ENCODE measurements at places on chromosomes 3 and 15.

DNA sequence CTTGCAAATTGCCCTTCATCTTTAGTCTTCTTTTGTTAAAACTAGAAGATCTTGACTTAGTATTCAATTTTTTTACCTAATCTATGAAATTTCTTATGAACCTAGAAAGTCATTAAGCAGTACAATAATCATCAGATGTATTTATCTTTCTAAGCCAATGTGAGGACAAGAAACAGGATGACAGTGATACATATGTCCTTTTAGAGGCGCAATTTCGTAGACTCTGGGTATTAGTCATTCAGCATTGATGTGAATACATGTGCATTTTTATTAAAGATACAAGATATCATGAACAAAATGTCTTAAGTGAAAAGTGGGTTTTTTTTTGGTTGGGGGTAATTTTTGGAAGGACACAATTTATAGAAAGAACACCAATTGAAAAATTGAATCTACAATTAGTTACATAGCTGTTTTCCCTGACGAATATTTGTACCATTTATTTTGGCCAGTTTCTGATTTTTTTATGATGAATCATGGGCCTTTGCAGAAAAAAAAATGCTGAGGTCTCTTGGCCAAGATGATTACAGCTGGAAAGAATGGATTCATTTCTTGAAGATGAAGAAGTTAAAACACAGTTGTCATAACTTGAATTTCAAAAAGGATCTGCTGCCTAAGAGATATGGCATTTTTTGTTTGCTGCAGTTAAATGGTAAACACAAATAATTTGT lies 48.9 kb upstream of the AGTR1 start:
- DNase-seq: no peak

- no peak for DNase-seq
Observed at GRCh38 chr3:122077293-122078234, 22.4 kb downstream of the CD86 start.

- no peak for DNase-seq
Observed at GRCh38 chr15:70758790-70759462, 4.4 kb downstream of the UACA start.

GRCh38 chr3:122916084-122916483 lies 111.5 kb downstream of the SEMA5B start:
- DNase-seq: no peak

DNA sequence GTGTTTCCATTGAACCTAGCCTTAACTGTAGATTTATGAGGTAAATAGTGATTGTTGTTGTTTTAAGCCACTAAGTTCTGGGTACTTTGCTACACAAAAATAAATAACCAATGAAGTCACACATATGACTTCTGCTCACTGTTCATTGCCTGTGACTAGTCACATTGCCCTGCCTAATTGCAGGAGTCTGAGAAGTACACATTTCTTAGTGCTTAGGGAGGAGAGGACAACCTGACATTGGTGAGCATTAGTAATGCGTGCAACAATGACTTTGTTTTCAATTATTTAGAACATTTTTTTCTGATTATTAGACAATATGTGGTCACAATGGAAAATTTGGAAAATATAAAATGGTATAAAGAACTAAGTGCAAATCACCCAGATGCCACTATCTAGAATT lies 133.2 kb upstream of the DAZL start:
- DNase-seq: no peak

DNA sequence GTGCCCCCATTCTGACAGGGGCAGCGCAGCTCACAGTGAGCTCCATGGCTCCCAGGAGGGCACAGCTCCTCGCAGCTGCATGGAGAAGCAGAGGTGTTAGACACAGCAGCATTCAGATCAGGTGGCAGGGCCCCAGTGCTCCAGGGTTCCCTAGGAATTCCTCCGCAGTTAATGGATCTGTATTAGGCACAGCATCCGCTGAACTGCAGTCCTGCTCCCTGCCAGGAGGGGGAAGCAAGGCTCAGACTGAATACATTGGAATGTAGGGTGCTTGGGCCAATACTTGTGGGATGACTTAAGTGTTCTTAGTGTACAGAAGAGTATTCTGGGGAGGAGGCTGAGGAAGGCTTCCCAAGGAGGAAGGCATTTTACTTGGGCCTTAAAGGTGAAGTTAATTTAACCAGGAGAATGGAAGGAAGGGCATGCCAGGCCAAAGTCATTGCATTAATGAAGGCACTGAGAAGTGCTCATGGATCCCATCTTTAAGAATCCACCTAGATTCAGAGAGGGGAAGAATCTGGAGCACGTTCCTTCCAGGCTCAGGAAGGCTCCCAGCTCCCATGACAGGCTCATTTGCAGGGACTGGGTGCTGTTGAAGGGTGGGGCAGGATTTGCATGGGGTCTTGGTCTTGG lies 111.6 kb downstream of the RAB11A start:
- no peak for DNase-seq

DNA sequence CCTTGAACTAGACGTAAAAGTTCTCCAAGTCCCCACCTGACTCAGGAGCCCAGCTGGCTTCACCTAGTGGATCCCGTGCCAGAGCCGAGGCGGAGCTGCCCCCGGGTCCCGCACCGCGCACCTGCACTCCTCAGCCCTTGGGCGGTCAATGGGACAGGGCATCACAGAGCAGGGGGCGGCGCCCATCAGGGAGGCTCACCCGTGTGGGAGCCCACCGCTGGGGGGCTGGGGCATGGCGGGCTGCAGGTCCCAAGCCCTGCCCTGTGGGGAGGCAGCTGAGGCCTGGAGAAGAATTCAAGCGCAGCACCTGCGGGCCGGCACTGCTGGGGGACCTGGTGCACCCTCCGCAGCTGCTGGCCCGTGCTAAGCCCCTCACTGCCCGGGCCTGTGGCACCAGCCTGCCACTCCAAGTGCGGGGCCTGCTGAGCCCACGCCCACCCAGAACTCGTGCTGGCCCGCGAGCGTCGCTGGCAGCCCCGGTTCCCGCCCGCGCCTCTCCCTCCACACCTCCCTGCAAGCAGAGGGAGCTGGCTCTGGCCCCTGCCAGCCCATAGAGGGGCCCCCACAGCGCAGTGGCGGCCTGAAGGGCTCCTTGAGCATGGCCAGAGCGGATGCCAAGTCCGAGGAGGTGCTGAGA lies 16.2 kb downstream of the SQOR start:
- DNase-seq: no peak

DNA sequence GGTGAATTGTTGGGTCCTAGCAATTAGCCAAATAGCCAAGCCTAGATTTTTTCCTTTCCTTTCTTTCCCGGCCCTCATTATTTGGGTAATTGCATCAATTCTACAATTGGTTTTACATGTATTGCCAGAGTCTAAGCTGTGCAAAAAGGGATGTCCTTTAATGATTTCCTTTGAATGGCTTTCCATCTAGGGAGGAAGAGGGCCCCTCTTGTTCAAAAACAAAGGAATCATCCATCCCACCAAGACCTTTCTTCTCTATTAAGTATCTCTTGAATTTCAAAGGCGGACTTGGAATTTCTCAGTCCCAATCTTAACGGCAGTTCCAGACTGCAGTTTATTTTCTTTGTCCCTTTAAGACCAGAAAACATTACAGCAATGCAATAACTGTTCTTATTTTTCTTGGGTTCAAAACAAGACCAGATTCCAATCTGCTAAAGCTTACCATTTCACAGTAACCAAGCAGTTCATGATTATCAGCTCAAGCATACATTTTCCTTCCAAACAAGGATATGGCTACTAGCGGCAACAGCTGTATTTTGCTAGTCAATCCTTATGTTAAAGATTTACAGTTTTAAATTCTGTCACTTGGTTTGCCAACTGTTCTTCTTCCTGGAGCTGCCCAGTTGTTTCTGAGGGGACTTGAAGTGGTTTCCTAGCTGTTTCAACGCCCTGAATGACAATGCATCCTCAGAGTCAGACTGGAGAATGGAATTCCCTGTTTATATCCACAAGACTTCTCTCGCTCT lies 91.4 kb upstream of the LRIG1 start:
- DNase-seq: no peak

DNA sequence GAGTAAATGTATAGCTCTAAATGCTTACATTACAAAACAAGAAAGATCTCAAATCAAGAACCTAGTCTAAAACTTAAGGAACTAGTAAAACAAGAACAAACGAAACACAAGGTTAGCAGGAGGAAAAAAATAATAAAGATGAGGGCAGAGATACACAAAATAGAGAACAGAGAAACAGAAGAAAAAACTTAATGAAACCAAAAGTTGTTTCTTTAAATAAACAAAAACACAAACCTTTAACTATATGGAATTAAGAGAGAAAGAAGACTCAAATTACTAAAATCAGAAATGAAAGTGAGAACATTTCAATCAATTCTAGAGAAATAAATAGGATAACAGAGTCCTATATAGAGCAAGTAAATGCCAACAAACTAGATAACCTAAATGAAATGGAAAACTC lies 59.6 kb downstream of the DLG1 start:
- no peak for DNase-seq

GRCh38 chr3:65153850-65154512 lies 466.2 kb upstream of the ADAMTS9 start:
- DNase-seq: no peak

- DNase-seq: no peak
Observed at GRCh38 chr3:195204360-195205163, 66.4 kb downstream of the XXYLT1 start.

DNA sequence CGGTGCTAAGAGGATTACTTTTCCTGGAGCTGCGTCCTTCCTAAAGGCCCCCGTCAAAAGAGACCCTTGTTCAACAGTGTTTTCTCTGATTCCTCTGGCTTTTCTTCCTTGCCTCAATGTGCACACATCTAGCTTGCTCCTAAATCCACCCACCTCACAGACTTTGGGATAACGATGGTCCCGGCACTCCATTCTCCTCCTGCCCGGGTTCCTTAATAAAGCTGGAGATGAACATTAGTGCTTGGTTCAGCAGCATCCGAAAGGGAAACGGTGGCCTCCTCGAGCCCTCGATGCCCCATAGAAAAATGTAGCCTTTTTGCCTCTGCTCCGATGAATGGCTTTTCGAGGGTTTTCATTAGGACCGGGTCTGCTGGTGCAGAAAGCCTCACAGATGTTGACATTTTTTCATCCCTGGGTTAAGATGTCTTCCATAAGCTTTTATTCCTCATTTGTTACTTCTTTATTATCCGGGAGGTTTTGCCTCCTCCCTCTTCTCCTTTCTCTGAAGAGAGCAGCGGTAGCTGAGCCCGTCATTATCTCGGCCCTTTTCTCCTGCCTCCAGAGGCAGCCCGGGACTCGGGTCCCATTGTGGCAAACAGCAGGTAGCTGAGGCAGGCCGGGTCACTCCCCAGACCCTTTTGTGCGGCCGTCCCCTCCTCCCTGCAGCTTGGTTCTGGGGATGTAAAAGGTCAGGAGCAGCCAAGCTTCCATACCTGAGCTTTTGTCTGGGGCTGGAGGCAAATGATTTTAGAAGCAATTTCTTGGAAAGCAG lies 64.6 kb downstream of the CPN2 start:
- DNase-seq: no peak

- no peak for DNase-seq
Observed at GRCh38 chr3:32009957-32010356, 28.4 kb downstream of the ZNF860 start.

GRCh38 chr3:153756816-153757215 lies 364.4 kb upstream of the ARHGEF26 start:
- DNase-seq: no peak

GRCh38 chr15:80573606-80574005 lies 121.5 kb upstream of the ABHD17C start:
- no peak for DNase-seq

DNA sequence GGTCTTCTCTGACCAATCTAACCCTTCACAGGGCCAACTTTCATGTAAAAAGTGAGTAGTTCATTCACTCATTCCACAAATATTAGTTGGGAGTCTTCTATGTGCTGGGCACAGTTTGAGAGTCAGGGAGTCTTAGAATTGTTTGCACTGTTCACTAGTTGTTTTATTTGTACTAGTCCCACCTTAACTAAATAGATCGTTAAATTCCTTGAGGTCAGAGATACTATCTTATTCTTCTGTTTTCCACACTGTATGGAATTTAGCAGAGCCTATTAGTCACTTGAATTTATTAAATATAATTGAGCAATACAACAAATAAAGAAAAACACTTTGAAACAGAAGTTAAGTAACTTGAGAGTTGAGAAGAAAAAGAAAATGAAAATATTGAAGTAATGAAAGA lies 40.8 kb upstream of the SPTSSB start:
- DNase-seq: no peak

DNA sequence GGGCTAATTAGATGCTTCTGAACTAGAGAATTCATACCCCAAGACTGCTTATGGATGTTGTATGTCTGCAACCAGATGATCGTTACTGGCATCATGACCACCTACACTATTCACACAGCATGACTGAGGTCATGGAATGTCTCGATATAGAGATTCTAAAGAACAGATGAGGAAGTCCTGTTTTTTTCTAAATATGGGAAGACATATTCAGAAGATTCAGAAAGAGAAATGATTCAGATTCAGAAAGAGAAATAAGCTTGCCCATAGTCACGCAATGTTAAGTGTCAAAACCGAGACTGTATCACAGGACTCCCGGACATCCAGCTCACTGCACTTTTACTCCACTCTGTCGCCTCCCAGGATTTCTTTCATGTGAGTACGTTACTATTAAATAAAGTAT lies 136.2 kb downstream of the TPRG1 start:
- no peak for DNase-seq

DNA sequence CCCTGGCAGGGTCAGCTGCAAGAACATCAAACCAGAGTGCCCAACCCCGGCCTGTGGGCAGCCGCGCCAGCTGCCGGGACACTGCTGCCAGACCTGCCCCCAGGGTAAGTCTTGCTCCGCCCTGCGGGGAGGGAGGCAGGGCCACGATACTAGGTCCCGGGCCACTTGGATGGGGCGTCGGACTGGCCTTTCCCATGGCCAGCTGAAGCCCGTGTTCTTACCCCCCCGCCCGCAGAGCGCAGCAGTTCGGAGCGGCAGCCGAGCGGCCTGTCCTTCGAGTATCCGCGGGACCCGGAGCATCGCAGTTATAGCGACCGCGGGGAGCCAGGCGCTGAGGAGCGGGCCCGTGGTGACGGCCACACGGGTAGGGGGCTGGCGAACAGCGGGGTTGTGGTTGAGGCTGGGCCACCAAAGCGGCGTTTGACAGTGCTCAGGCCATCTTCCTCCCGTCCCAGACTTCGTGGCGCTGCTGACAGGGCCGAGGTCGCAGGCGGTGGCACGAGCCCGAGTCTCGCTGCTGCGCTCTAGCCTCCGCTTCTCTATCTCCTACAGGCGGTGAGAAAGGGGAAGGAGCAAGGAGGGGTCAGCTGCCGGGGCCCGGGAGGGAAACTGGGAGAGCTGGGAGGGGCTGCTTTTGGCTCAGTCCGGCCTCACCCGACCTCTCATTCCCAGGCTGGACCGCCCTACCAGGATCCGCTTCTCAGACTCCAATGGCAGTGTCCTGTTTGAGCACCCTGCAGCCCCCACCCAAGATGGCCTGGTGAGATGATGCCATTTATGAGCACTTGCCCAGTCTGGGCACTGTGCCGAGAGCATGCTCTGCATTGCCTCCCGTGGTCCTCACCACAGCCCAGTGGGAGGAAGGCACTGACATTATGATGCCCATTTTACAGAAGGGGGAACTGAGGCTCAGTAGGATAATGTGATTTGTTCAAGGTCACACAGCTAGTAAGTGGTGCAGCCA lies 1.7 kb downstream of the CHRD start:
- DNase-seq: no peak

GRCh38 chr15:91891788-91892345 lies 38.4 kb downstream of the SLCO3A1 start:
- DNase-seq: no peak

Data from Right ventricle myocardium inferior (tissue), 1 donor.